Psoas muscle (tissue), 8 donors: ENCODE measurements at places on chromosomes 7 and 10. TPM values are rescaled to one million over a fixed set of nuclear protein-coding genes. Genes with fewer than 3 reads are reported as not detected.

DNA sequence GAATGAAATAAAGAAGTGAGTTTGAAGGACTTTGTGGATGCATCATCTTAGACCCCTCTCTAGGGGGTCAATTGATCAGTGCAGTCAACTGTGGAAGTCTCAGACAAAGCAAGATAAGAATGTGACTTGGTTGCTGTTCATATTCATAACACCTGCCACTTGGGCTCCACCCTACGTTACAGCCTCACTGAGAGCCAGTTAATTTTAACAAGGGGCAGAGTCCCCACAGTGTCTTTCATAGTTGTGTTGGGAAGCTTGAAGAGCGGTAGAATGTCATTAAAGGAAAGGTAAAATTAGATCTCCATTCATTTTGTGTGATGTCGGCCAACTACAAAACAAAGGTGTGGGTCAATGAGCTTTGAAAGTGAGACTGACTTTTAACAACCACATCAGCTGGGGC, 442.1 kb upstream of the C7orf33 start:
- H3K27ac ChIP-seq, result no peak overlapping the region
- no peaks in the 10 kb centered on the region for H3K4me1 ChIP-seq
- DNase-seq, result no peak

GRCh38 chr7:2654059-2654458, 22.3 kb downstream of the TTYH3 start:
- no peak for DNase-seq
- H3K27ac ChIP-seq, result no peak overlapping the region
- peaks cover 16% of the 10 kb centered on the region for H3K36me3 ChIP-seq
- H3K4me1 ChIP-seq, result no peaks in the 10 kb centered on the region
- H3K4me3 ChIP-seq, result no peak overlapping the region

DNA sequence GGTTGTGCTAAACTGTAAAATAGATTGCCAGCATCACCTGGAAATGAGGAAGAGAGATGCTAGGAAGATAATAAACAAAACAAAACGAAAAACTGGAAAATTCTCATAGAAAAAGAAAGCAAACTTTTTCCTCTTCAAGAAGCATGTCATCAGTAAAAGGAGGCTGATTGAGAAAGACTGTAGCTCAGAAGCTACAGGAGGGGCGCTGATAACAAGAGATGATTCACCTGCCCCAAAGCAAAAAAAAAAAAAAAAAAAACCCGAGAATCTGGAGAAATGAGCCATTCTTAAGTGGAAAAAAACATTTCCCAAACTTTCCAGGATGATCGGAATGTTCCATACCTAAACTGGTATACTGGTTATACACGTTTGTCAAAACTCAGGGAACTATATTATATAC, 130.5 kb upstream of the C1QL3 start:
- H3K4me3 ChIP-seq, result no peak overlapping the region
- DNase-seq, result no peak
- no peaks in the 10 kb centered on the region for H3K36me3 ChIP-seq
- no peak overlapping the region for H3K27ac ChIP-seq
- H3K4me1 ChIP-seq, result no peaks in the 10 kb centered on the region

SPDYE3 gene
- not detected for total RNA-seq

DNA sequence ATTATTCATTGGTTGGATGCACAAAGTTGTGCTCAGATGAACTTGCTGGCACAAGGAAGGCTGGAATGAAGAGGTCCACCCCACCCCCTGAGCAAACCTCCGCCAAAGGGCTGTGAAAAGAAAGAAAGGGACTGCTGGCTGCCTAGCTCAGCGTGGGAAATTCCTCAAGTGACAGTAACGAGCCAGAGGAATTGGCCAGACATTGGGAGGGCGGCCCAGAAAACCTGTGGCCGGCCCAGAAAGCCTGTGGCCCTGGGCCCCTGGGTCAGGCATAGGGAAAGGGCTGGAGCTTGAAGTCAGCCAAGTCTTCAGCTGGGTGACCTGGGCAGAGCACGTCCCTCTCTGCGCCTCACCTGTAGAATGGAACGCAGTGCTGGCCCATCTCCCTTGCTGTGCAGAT, 30.6 kb upstream of the CTBP2 start:
- H3K4me1 ChIP-seq, result no peaks in the 10 kb centered on the region
- DNase-seq, result no peak
- no peak overlapping the region for H3K27ac ChIP-seq
- no peak overlapping the region for H3K4me3 ChIP-seq

CHCHD1 gene
- total RNA-seq, result 30.9 TPM

DNA sequence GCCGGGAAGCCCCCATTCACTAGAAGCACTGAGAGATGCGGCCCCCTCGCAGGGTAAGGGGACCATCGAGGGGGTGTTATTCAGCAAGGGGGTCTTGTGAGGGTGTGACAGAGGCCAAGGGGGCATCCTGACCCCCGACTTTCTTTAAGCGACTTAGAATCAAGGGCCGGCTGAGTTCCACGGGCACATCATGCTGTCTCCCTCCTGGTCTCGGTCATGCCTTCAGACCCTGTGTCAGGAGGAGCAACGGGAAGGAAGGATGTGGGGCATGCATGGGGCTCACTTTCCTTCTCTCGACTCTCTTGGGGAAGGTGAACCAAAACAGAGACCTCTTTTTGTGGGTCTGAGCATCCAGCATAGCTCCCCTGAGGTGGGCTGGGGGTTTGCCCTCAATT, 2.5 kb downstream of the ACSL5 start:
- DNase-seq, result no peak
- H3K4me3 ChIP-seq, result peak overlapping the region; percentile 57
- peak overlapping the region; percentile 63 for H3K27ac ChIP-seq
- H3K4me1 ChIP-seq, result no peaks in the 10 kb centered on the region
